Activated CD8-positive, alpha-beta T cell treated with anti-CD3 and anti-CD28 coated beads, Interleukin-2, amount 10 ng/mL, durations not matched to agents 7 days and 5 days (primary cell): ENCODE measurements at places on chromosomes 12 and 14.

DNA sequence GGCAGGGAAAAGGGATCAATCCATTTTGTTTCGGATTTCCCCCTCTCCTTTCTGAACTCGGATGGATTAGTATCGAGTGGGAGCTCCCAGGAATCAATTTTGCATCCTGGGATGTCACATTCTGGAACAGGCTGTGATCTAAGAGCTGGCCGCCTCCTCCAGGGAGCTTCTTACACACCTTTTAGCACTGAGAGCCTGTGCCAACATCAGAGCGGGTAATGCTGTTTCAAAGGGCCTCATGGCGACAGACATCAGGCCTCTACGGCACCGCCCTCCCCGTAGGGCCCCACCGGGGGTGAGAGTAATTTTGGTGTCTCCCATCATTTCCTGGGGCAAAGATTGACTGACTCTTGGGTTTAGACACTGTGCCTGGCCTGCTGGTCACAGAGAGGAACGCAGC, 2.7 kb downstream of the GALNT9 start:
- no peak for DNase-seq

GRCh38 chr14:61513986-61514830, 181.1 kb upstream of the HIF1A start:
- DNase-seq = no peak

DNA sequence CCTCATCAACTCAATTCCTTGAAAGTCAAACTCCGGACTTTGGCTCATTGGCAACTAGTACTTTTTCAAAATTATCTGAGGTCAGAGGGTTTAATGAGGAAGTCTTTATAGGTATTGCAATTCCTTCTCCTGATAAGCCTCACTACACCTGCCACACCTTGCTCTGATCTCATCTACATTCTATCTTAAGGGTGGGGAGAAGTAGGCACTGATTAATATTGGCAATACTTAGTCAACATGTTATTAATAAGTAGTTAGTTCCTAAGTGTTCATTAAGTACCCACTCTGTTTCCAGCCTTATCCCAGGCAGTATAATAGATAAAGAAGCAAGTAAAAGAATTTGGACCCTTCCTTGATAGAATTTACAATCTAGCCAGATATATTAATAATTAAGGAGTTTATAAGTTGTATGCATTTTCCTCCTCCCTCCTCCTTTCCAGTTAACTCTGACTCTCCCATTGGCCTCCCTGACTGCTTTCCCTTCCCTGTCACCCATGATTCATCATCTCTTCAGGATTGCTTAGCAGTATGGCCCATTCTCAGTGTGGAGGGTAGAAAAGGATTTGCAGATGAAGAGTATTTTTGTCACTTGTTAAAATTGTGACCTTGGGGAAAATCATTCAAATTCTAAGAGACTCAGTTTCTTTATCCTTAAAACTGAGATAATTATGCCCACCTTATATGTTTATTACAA, 231.0 kb upstream of the ATP2B1 start:
- no peak for DNase-seq

DNA sequence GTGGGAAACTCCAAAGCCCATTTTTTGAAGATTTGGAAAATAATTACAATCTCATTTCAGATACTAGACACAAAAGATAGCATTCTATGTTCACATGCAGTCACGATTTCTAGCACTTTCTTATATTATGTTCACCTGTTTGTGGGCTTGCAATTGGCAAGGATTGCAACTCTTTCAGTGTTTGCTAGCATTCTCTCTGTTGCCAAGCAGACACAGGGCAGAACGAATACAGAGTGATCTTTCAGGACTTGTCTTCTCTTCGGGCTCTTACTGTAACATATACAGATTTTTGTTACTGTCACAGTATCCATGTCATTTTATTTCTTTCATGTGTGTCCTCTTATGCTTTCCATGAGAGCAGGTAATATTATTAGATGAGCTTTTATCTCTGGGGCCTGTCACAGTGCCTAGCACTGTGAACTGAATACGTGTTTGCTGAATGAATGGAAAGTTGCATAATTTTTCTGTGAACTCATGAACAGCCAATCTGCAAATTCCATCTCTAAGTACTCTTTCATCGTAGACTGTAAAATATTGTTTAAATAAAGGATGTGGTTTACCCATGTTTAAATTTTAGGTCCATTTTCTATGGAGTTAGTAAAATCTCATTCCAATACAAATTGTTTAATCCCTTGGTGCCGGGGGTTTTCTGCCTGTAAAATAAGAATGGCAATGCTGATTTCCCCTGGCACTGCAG, 105.1 kb downstream of the BMP4 start:
- DNase-seq = no peak

GRCh38 chr14:48035836-48036235, 360.4 kb upstream of the MDGA2 start:
- no peak for DNase-seq

DNA sequence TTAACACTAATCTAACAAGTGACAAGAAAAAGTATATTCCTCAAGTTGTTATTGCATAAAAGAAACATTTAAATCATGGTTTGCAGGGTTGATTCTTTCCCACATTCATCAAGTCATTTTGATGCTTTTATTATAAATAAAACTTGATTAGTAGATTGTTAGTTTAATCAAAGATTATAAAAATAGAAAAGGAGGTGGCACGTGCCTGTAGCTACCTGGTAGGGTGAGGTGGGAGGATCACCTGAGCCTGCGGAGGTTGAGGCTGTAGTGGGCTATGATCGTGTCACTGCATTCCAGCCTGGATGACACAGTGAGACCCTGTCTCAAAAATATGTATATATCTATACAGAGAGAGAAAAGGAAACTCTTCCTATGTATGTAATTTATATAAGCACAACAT, 433.2 kb upstream of the RGS6 start:
- DNase-seq = no peak

GRCh38 chr12:11980115-11980514, 90.6 kb upstream of the BCL2L14 start:
- no peak for DNase-seq

DNA sequence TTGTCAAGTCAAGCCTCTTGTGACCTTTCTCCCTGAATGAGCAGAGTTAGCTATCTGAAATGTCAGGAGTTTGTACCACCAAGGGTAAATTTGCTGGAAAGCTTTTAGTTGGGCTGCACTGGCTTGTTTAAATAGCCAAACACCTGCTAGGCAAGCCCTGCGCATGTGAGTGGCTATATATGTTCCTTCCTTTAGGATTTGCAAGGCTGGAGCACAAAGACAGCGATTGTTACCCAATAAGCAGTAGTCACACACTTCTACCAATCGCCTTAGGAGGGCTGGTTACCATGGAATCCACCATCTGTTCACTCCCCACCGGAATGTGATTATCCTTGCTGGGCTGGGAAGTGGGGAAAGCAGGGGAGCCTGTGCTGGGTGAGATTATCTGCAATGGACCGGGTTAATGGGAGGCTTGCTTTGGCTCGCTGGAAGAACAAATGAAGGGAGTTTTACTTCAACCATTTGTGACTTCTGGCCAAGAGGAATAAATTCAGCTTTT, 102.5 kb downstream of the FGD4 start:
- no peak for DNase-seq

- DNase-seq = no peak
Observed at GRCh38 chr14:102215071-102215470, 75.4 kb downstream of the WDR20 start.
